ENCODE measurements at places on chromosomes 11 and 22.

DNA sequence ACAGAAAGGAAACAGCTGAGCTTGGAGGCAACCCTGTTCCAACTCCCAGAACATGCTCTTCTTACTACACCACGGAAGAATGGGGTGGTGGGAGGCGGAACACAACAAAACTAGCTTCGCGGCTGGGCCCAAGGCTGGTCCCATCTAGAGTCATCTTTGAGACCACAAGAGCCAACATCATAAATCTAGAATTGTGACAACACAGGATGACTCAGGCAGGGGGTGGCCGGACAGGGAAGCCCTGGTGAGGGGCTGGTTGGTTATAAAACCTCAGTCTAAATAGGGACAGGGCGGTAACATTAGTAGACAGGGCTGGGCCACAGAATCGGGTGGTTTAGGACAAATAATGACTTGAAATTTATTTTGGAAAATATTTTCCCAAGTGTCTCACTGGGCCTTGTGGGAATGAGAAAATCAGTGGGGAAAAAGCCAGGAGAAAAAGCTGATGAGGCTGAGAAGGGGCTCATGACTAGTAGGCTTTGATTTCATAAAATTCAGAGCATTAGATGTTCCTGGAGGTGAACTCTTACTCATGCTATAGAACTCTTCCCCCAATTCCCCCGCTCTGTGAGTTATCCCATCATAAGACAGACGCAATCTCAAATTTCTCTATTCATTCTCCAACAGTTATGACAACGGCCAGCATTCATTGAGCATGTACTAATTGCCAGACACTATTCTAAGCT is 151.8 kb upstream of the TIMP3 start:
- peak; percentile 14 for DNase-seq

GRCh38 chr22:50302041-50302541 is 5.4 kb downstream of the PLXNB2 start:
- DNase-seq = no peak

DNA sequence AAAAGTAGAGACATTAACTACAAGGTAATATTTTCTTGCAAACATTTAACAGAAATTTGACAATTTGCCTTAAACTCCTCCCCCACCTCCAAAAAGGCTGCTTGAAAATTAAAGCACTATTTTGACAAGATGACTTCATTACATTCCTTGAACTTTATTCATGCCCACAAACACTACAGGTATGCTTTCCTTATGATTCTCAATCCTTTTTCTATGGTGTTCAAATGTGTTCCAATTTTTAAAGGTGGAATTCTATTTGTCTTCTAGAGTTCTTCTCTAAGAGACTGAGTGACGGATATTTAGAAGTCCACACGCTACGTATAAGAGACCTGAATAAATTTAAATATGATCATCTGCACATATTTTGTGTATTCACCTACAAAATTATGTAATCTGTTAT is 69.4 kb downstream of the MRTFA start:
- DNase-seq = no peak

- DNase-seq = no peak
These were observed 13.3 kb upstream of the MICALL1 start for GRCh38 chr22:37892566-37893335.

DNA sequence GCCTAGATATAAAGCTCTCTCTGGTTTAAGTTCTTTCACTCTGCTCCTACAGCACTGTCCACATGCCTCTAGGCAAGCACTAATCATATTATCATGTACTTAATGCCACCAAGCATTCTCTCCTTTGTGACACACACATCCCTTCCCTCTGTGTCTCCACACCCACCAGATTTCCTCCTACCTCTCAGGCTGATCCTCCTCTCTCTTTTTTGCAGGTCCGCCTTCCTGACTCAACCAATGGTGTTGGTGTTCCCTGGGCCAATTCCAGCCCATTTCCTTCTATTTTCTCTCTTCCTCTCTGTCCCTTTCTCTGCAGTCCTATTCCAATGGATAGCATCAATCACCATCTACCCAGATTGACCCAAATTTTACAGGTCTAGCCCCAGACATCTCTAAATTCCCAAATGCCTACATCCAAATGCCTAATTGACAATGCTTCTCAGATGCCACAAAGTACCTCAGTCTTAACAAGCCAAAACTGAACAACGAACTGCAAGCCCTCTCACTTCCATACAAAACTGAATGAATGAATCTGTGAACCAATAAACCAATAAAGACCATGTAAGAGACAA is 504 bp upstream of the ZNF215 start:
- DNase-seq = peak; percentile 41

GRCh38 chr11:5369789-5370188 is 13.8 kb upstream of the OR51M1 start:
- DNase-seq = peak; percentile 87

GRCh38 chr22:17268501-17269223 is 49.4 kb upstream of the ADA2 start:
- peak; percentile 10 for DNase-seq

DNA sequence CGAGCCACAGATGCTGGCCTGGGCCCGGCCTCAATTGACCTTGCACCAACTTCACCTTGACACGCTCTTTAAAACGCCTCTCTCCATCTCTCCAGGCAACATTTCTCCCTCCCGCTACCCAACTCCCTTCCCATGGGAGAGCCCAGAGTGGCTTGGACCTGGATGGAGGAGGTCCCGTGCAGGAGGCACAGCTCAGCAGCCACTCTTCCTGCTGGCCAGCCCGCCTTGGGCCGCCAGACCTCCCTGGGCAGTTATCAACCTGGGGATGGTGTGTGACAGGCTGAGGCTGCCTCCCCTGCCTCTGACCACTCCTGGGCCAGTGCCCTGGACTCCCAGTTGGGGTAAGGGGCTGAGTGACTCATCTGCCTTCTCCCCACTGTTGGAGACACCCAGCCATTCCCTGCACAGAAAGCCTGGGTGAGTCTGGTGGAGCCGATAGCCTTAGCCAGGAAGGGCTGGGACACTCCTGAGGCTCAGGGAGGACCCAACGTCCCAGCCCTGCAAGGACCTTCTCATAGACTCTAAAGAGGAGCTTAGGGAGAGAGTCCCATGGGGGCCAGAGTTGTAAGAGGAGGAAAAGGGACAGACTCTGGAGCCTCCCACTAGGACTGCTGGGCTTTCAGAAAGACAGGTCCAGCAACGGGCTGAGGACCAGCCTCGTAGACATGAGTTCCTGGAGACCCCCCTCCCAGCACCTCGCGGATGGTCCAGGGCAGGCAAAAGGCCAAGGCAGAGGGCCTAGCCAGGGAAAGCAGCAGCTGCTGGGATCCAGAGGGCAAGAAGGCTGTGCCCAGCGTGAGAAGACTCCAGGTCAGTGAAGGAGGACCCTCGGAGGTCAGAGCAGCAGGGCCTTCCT is 131.7 kb downstream of the CEP164 start:
- DNase-seq = no peak

DNA sequence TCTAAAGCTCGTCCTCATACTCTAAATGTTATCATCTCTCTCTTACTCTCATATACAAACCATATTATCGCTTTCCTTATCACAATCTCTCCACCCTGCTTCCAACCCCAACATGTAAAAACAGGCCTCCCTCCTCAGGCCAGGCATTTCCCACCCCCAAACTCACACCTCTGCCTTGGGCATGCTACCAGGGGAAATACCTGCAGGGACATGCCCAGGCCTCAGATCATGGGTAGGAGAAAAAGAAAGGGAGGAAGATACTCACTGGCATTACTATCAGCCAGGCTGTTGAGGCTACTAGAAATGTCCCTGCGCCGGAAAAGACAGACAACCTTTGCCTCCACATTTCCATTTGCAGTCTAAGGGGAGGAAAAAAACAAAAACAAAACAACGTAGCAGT is 1.8 kb downstream of the MTA2 start:
- DNase-seq = peak; percentile 46

- no peak for DNase-seq
These were observed 170.6 kb downstream of the DYNC2H1 start for GRCh38 chr11:103279821-103280220.

GRCh38 chr11:121426476-121427399 is 25.4 kb upstream of the SORL1 start:
- DNase-seq = peak; percentile 13

DNA sequence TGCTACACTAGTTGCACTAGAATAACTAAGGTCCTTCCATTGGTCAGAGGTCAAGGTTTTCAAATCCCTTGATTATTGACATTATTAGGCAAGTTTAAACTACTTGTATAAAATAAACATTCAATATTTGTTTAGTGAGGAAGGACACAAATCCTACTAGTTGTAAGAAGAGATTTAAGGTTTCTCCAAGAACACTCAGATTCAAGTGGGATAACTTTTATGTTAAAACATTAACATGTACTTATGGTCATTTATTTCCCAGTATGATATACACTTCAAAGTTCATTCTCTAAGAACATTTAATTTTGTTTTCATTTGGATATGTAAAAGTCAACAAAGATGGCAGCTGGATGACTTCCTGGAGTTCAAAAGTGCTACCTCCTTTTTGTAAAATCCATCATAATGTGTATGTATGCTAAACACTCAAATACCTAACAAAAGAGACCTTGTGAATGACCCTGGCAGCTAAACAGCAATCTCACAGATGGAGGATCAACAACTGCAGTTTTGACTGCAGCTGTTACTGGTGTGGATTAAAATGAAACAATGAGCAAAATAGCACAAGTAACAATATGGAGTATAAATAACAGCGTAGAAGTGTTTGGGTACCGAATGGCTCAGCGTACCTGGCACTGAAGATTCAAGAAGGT is 1.5 kb downstream of the CCDC90B start:
- no peak for DNase-seq

DNA sequence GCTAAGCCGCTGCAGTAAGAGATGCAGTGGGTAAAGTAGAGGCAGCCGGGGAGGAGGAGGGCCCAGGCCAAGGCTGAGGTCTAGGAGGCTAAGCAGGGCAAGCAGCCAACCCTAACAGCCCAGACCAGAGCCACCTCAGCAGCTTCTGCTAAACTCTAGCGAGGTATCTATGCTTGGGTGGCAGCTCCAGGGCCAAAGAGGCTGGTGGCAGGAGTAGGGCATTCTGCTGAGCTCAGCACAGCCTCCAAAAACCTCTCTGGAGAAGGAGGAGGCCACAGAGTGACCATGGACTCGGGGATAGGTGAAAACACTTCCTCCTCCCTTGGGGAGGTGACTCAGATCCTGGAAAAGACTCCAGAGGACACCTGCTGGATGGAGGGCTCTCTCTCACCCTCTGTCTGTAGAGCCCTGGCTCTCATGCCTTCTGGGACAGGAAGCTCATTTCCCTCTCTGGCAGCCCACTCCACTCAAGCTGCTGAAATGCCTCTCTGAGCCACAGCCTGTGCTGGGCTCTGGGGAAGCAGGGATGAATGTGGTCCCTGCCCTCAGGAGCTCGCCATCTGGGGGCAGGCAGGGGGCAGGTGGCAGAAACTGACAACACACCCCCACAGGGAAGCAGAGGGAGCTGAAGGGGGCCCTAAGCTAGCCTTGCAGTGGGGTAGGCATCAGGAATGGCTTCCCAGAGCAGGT is 16.5 kb upstream of the TPBGL start:
- DNase-seq = no peak

DNA sequence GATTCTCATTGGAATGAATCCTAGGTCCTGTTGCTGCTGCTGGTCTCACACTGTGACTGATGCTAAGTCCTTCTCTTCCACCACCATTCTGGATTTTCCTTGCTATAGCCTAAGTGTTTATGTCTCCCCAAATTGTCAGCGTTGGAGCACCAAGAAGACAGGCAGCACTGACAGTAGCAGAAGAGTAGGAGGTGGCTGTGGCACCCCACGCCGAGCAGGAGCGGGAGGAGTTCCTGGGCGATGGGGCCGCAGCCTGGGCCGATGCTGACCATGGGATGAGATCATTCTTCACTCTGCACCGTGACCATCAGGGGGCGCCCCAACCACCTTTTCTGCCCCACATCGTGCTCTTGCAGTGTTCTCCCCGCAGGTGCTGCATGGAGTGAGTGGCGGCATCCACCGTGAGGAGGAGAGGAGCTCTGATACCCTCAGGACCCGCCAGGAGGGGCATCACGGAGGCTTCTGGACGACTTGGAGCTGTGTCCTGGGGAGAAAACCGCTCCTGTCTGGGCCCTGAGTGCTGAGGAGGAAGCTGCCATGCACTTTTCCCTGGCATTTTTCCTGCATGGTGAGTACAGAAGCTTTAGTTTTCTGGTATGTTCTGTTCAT is 57.0 kb downstream of the LRRC74B start:
- DNase-seq = peak; percentile 70

DNA sequence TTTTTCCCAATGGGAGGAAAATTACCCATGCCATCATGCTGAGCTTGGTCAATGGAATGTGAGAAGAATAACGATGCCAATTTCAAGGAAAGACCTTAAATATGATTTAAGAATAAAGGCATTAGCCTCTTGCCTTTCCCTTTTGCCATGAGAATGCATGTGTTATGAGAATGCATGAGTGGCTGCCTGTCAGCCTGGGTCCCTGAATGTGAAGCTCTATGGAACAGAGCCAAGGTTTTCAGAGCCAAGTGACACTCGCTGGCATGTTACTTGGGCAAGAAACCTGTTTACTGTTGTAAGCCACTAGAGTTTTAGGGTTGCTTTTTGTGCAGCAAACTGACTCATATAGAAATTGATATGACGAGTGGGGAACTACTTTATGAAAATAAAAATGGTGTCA is 75.7 kb downstream of the JRKL start:
- DNase-seq = no peak

GRCh38 chr22:49345896-49346295 is 481.8 kb downstream of the BRD1 start:
- no peak for DNase-seq

DNA sequence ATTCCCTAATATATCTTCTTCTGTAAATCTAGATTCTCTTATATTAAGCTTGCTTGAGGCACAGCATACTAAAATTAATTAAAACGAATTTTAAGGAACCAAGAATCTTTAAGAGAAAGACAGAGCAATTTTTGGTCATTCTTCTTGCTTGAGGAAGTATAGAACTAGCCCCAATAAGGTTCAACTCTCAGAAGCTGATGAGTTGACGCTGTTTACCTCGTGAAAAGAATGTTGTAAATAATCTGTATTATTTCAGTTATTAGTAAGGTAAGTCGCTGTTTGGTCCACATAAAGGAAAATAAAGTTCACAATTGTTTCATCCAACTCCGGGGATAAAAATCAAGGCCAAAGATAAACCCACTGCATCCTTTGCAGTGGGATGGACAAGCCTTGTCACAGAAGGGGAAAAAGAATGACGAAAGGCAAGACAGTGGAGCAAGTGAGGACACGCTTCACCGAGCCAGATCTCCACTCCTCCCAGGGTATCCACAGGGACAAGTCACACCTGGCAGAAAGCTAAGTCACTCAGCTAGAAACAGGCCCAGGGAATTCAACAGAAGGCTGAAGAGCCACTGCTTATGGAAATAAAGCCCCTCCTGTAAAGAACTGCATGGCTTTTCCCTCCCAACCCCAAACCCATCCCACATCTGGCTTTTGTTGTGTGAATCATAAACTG is 752 bp downstream of the POU2AF1 start:
- no peak for DNase-seq

All from hematopoietic multipotent progenitor cell treated with erythropoietin and hydrocortisone succinate and interleukin-3 and kit ligand, for 8 days (in vitro differentiated cells).